ENCODE measurements at places on chromosomes 16 and 17. TPM values are rescaled to one million over a fixed set of nuclear protein-coding genes. Genes with fewer than 3 reads are reported as not detected.

KRT31 gene
- polyA plus RNA-seq = not detected

DNA sequence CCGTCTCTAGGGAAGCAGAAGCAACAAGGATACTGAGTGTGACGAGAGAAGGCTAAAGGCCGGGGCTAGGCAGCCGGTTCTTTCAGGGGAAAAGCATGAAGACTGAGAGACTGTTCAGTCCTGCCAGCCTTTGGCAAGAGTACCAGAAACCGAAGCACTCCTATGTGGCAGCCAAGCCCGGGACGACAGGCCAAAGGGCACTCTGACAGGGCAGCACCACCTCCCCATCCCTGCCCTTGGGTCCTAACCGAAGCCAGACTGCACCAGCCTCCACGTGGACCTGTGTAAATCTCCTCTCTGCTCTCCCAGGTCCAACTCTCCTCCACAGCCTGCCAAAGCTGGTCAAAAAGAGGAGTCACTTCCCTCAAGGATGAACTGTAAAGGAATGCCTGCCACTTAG lies 23.5 kb upstream of the ALOX15 start:
- no peak for DNase-seq

DNA sequence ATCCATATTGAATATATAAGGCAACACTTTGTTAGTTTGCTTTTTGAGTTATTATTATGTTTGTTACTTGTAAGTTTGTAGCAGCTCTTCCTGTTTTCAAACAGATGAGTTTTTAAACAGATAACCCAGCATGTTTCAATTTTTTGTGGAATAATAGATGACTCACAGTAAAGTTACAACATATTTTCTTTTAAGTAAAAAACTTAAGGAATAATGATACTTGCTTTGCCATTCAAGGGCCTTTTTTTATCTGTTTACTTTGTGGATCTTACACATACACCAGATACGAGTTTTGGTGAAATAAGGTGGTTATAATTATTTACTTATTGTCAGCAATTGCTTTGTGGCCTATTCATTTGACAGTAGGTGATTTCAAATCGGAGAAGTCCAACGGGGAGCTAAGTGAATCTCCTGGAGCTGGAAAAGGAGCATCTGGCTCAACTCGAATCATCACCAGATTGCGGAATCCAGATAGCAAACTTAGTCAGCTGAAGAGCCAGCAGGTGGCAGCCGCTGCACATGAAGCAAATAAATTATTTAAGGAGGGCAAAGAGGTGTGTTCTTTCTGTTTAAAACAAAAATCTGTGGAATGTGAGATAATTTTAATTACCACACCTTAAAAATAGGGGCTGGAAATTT lies 66.3 kb downstream of the BPTF start:
- DNase-seq = peak; percentile 31

GRCh38 chr16:22424161-22424937 lies 49.9 kb upstream of the CDR2 start:
- no peak for DNase-seq

DNA sequence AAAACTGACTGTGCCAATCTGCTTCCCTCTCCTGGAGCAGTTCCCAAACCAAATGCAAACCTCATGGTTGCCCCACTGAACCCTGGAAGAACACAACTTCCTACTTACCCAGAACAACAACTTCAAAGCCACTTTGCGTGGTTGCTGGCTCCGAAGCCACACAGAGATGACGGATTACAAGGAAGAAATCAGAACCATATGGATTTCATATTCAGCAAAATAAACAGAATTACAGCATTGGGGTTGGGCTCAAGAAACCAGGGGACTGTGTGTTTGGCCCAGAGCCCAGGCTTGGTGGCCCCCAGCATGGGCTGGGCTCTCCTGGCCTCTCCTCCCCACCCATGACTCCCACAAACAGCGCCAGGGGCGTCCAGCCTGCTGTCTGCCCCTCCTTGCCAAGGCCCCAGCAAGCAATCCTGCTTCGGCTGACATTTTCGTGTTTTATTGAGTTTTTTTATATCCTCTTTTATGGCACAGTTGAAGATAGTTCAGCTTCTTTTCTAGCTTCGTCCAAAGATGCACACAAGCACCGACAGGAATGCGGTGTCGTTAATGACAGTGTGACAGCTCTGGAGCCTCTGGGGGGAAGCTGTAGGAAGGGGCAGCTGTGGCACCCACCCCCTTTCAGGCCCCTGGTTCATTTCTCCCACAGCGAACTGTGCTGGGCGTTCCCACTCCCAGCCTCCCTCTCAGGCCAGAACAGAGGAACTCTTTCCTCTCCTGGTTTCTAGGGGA lies 137.1 kb downstream of the GAS7 start:
- DNase-seq = peak; percentile 64

GRCh38 chr16:57559072-57559790 lies 16.8 kb downstream of the ADGRG5 start:
- DNase-seq = no peak

AURKB gene
- 17.9 TPM for polyA plus RNA-seq

DNA sequence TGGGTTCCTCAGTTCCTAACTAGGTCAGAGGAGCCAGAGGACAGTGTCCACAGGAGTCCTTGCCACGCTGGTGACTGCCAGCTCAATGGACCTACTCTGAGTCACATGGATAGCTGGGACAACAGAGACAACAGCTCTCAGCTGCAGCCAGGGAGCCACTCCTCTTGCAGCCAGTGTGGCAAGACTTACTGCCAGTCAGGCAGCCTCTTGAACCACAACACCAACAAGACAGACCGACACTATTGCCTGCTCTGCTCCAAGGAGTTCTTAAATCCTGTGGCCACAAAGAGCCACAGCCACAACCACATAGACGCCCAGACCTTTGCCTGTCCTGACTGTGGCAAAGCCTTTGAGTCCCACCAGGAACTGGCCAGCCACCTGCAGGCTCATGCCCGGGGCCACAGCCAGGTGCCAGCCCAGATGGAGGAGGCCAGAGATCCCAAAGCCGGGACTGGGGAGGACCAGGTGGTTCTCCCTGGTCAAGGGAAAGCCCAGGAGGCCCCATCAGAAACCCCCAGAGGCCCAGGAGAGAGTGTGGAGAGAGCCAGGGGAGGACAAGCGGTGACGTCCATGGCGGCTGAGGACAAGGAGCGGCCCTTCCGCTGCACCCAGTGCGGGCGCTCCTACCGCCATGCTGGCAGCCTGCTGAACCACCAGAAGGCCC lies 6.7 kb downstream of the ZNF646 start:
- DNase-seq = no peak
